ENCODE measurements at places on chromosomes 2 and 18.

DNA sequence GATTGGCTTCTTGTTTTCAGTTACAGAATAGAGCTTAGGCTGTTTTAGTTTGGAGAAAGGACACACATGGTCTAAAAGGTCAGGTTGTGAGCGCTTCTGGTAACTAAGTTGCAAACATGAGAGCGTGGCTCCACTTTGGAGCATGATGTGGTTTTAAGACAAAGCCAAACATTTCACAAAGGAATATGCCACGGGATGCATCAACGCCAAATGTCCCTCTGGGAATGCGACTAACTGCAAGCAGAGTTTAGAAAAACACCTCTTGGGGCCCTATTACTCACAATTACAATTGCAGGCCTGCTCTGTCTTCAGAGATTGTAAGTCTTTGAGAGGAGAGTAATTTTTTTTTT is 25.4 kb downstream of the MYO7B start:
- DNase-seq = no peak

GRCh38 chr2:172655091-172655837 is 80.4 kb upstream of the RAPGEF4 start:
- no peak for DNase-seq

- no peak for DNase-seq
These were observed 18.6 kb downstream of the DGKD start for GRCh38 chr2:233372855-233373254.

- no peak for DNase-seq
These were observed 108.3 kb upstream of the NOSTRIN start for GRCh38 chr2:168694173-168694572.

DNA sequence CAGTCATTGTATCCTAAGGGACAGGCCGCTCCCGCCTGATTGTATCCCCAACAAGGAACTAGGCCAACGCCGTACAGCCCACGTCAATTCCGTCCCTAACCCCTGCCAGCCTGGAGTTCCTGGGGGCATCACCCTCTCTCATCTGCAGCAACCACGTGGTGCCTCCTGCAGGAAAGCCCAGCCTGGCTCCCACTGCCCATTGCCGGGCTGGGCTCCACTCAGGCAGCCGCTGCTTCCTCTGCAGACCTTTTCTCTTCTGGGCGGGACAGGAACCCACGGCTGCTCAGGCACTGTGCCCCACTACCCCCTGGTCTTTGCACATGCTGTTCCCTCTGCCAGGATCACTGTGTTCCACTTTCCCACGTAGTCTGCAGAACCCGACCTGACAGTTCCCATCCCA is 212.2 kb downstream of the TFCP2L1 start:
- no peak for DNase-seq

DNA sequence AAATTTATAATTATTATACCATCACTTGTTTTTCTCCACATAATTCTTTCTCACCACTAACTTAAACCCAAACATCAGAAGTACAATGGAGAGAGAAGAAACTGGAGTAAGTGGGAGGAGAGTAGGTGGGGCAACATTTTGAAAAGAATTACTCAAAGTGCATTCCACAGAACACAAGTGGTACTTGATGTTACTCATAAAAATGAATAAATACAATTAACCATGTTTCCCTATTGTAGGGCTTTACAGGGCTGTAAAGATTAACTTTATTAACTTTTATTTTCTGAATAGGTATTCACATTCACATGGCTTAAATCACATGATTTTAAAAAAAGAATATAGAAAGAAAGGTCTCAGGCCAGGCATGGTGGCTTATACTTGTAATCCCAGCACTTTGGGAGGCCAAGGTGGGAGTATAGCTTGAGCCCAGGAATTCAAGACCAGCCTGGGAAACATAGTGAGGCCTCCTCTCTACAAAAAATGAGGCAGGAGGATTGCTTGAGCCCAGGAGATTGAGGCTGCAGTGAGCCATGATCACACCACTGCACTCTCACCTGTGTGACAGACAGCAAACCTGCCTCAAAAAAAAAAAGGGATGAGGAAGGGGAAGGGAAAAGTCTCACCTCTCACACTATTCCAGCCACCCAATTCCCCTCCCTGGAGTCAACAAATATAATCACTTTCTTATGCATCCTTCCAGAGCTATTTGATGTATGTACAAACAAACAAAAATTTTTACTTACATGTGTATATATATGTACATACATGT is 47.1 kb downstream of the KCNG3 start:
- no peak for DNase-seq
